ENCODE measurements at places on chromosomes 13 and 19.

- no peak for DNase-seq
Measured at GRCh38 chr13:32746474-32746873, 160.2 kb downstream of the PDS5B start.

- DNase-seq: no peak
Measured at GRCh38 chr13:74560325-74560724, 426.1 kb upstream of the KLF12 start.

DNA sequence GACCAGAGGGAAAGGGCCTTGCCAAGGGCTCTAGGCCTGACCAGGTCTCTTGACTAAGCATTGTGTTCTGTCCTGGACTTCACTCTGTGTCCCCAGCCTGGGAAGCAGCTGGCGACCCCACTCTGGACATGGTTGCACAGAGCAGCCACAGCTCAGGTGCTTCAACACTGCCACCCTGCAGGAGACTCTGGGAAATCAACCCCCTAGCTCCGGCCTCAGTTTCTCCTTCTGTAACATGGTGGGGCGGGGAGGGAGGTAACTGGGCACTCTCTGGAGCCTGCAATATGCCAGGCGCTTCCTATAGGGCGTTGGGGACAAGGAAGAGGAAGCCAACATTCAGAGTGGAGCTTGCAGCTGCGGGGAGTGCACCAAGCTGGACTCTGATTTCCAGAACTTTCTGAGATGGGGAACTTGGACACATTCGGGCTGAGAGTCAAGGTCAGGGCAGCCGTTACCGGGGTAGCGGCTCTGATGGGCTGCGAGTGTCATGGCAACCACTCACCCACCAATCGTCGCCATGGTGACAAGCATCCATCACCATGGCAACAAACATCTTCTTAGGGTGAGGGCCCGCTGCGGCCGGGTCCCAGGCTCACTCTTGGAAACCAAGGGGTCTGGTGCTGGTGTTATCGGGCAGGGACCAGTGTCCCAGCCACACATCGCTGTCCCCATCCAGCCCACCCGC lies 12.8 kb downstream of the F2RL3 start:
- DNase-seq: no peak

DNA sequence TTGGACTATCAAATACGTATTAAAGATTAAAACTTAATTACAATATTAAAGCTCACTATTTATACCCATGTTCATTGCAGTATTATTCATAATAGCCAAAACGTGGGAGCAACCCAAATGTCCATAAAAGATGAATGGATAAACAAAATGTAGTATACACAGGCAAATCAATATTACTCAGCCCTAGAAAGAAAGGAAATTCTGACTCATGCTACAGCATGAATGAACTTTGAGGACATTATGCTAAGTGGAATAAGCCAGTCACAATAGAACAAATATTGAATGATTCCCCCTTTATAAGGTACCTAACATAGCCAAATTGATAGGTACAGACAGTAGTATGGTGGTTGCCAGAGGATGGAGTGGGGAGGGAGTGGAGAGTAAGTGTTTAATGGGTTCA lies 457.3 kb downstream of the FGF14 start:
- DNase-seq: no peak
